ENCODE measurements at places on chromosomes 5 and 9.

GRCh38 chr5:40606077-40606765, 73.5 kb upstream of the PTGER4 start:
- DNase-seq = no peak

- no peak for DNase-seq
These were observed 54.8 kb upstream of the NKD2 start for GRCh38 chr5:953535-954449.

- no peak for DNase-seq
These were observed 174.6 kb upstream of the IL12B start for GRCh38 chr5:159504857-159505304.

DNA sequence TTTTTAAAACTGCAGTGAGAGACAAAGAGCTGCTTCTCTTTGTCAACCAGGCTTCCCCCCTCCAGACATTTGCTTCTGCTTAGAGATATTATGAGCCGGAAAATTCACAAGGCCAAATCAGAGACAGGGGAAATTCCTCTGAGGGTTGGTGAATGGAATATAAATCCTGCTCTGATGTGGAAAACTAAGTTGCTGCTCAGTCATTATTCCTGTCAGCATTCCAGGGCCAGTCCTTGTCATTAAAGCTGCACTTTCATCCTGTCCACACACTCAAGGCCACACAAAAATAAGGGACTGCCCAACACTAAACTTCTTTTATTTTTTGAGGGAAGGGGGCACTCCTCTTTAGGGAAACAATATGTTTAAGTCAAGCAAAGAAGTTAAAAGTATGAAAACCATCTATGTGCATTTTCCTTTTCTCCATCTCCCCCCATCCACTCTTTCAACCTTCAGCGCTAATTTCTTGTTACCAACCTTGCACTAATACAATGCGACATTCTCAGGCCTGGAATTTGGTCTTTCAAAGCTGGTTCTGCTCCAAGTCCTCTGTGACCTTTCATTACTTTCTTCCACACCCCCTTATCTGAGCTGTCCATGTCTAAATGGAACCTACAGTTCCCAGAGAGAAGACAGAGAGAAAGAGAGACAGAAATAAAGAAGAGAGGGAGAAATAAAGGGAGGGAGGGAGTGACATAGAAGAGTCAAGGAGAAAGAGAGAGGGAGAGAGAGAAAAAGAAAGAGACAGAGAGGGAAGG, 118.9 kb upstream of the S1PR3 start:
- no peak for DNase-seq

GRCh38 chr5:33073881-33074327, 362.8 kb downstream of the NPR3 start:
- no peak for DNase-seq

DNA sequence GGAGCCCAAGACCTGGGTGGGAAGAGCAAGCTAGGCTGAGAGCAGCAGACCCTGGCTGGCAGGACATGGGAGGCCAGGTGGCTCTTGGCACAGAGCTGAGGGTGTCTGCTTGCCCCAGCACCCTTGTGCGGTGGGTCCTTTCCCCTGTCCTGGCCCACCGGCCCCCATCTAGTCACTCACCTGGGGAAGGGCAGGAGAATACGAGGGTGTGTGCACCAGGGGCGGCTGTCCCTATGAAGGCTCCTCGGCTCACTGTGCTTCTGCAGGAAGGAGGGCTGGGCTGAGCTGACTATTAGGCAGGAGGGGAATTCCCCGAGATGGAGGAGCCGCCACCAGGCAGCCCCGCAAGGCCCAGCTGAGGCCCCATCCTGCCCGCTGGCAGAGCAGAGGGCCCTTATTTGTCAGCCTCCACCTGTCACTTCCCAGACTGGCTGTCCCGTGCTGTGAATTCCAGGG, 6.1 kb upstream of the TNIP1 start:
- peak; percentile 29 for DNase-seq

DNA sequence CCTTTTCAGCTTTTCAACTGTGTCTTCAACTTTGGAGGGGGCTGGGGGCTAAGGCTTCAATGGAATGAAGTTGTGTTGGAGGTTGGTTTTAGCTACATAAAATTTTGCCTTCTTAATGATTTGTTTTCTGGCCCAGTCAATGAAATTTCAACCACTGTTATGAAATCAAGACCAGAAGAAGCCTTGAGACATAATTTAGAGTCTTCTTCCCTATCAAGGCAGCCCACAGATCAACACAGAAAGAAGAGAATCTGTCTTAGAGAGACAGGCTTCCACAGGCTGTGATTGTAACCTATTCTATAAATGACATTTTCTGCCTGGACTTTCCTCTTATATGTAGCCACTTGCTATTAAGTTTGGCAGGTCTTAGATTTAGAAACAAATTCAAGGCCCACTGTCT, 46.5 kb upstream of the ZSWIM6 start:
- no peak for DNase-seq

GRCh38 chr5:125291447-125291846, 545.0 kb upstream of the ZNF608 start:
- no peak for DNase-seq

DNA sequence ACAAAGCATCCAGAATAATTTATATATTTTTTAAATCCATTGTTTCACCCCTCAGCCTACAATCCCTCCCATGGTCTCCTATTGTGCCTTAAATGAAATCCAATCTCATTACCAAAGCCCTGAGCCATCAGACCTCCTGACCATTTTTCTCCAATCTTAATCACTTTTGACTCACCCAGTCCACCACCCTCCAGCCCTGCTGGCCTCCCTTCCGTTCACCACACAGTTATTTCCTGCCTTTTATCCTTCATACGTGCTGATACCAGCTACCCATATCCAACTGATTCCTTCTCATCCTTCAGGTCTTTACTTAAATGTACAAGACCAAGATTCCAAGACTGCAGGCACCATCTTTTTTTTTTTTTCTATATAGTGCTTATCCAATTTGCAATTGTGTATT, 1026.7 kb upstream of the DMAC1 start:
- no peak for DNase-seq

GRCh38 chr5:95963650-95964410, 2.2 kb upstream of the ELL2 start:
- DNase-seq = no peak

DNA sequence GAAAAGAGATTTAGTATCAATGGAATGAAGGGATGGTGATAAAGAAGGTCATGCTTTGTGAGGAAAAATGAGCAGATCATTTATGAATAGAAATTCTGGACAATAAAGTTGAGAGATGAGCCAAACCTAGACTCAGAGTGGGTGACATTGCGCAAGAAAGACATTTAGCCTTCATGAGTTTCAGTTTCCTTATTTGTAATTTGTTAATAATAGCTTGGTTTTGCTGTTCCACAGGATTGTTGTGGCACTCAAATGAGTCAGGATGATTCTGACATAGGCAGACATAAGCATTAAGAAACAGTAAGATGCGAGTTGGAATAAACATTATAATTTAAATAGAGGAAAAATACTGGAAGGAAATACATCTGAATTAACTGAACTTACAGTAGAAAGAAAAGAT, 34.8 kb downstream of the ITGA2 start:
- DNase-seq = no peak

GRCh38 chr5:139869042-139869790, 73.6 kb downstream of the PSD2 start:
- DNase-seq = no peak

DNA sequence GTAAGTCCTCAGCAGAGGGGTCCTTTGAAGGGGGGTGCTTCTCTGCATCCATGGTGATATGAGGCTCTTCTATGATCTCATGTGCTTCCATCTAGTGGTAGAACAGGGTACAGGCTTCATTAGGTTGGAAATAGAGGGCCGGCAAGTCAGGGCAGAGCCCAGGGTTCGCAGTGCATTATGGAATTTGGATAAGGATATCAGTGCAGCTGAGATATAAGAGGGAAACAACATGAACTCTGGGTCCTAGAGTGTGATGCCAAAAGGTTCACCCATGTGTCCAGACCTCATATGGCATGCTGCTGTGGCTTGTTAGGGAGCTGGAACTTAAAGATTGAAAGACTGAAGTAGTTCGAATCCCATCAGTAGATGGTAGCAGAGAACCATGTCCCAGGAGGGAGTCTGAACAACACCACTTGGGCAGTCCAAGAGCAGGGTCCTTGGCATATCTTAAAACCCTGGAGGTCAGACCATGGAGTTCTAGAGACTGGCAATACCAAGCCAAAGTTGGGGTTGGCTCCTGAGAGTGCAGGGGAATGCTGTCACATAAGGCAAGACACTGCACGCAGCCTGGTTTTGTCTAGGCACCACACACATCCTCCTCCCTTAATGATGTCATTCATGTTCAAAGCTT, 2.3 kb downstream of the FAM221B start:
- no peak for DNase-seq
